ENCODE measurements at places on chromosomes 13 and 19.

GRCh38 chr19:49939721-49940481, 10.6 kb upstream of the NUP62 start:
- peak; percentile 8 for DNase-seq

DNA sequence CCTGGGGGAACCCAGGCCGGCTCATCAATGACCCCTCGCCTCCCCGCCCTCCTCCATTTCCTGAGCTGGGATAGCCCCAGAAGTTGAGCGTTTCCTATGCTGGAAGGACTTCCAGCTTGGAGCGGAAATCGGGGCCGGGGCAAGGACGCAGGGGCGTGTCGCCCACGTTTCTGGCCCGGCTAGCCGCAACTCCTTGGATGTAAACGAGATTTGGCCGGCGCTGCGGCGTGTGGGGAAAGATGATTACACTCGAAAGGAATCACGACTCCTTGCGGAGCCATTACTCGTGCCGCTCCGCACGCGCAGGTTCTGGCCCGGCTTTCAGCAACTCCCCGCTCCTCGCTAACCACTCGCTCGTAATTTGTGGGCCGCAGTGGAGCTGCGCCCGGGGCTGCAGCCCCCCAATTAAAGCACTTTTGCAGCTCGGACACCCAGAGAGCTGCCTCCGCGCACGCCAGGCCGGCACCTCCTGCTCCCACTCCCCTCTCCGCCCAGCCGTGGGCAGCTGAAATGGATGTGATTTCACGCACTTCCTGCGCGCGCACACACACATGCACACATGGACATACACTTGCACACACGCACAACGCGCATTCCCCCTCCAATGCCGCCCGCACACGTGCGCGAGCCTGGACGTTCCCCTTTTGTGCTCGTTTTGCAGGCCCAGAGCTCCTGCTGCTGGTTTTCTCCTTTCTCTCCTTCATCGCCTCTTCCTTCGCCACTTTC, 15.7 kb downstream of the ZIC5 start:
- DNase-seq = no peak

DNA sequence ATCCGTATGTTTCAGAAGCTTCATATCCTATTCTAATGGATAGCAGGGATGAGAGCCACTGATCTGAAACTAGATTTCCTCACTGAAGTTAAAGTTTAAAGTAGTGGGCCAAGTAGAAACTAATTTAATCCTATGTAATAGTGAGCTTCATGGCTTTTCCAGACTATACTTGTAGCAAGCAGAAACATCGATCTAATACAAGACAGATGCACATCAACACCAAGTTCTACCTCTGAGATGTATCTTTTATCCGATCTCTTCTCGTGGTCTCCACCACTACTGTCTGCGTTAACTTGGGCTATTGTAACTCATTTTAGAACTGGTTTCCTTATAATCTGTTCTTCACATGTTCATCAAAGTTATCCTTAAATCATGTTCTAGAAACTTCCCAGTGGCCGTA, 3.1 kb downstream of the ERCC5 start:
- no peak for DNase-seq

DNA sequence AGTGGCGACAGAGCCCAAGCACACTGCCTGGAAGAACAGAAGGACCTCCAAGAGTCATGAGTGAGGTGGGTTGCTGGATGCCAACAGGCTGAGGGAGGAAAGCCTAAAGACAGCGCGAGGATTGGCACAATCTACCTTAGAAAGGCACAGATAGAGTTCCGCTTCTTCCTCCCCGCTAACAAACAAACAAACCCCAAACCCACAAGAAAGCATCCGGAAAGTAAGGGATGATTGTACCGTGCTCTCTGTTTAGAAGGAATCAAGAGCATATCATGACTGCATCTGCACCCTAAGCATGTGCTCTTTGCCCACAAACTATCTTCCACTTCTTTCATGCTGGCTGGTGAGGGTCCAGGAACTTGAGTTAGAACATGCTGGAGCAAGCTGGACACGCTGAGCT, 233.0 kb upstream of the KLF12 start:
- DNase-seq = no peak

- no peak for DNase-seq
Measured at GRCh38 chr19:38715555-38715954, 28.7 kb downstream of the CAPN12 start.

- peak; percentile 81 for DNase-seq
Measured at GRCh38 chr13:98576963-98577835, at the start of gene STK24. STK24 (minus strand) TSS chr13:98577107; CDS start chr13:98576786, 321 bp downstream.

GRCh38 chr13:73481886-73482445, 423.2 kb downstream of the KLF5 start:
- DNase-seq = no peak

GRCh38 chr19:41083516-41083915, 4.7 kb upstream of the CYP2A13 start:
- no peak for DNase-seq

GRCh38 chr19:835210-835810, 5.5 kb upstream of the PRTN3 start:
- no peak for DNase-seq

- DNase-seq = no peak
Measured at GRCh38 chr13:60201286-60201685, 37.6 kb upstream of the DIAPH3 start.

DNA sequence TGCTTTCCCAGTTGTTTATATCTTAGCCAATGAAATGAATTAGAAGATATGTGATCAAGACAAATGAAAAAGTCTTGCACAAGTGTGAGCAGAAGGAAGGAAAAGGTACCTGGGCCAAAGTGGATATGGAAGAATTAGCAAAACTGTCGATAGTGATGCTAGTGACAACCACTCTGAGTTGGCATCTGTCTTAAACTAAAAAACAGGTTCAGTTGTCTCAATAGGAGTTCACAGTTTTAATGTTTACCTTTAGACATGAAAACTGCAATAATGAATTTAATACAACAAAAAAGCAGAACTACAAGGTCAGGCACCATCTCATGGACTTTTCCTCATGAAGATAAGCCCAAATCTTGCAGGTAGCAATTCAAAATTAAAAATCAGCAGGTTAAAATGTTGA, 688.5 kb downstream of the EFNB2 start:
- no peak for DNase-seq

DNA sequence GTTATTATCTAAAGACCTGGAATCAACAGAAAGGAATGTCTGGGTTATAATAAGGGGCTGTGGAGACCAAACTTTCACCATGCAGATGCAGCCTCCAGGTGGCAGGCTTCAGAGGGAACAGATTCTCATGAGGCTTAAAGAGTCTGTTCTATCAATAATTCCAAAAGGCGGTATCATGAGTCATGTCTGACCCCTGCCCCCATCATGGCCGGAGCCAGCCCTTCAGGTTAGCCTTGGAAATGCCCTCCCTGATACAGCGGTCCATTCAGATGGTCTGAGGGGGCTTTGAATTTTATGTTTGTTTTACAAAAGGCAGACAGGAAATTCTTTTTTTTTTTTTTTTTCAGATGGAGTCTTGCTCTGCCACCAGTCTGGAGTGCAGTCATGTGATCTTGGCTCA, 21.7 kb upstream of the LAMP1 start:
- no peak for DNase-seq

GRCh38 chr13:30776661-30777060, 41.3 kb downstream of the ALOX5AP start:
- no peak for DNase-seq

- no peak for DNase-seq
Measured at GRCh38 chr13:47959468-47960247, 41.4 kb downstream of the SUCLA2 start.

All from natural killer cell treated with Interleukin-12 subunit alpha and Interleukin-12 subunit beta and Interleukin-15 and Interleukin-18, amount 100 ng/mL, for 72 hours (primary cell).